NCI-H2081 treated with DMSO at 0.1 percent for 48 hours (cell line): ENCODE measurements at places on chromosomes 7 and 10.
A peak's percentile ranks its signal among the peaks of the same experiment; 100 is the strongest.

GRCh38 chr10:124348801-124349200 is 69.9 kb downstream of the OAT start:
- no peak for DNase-seq

DNA sequence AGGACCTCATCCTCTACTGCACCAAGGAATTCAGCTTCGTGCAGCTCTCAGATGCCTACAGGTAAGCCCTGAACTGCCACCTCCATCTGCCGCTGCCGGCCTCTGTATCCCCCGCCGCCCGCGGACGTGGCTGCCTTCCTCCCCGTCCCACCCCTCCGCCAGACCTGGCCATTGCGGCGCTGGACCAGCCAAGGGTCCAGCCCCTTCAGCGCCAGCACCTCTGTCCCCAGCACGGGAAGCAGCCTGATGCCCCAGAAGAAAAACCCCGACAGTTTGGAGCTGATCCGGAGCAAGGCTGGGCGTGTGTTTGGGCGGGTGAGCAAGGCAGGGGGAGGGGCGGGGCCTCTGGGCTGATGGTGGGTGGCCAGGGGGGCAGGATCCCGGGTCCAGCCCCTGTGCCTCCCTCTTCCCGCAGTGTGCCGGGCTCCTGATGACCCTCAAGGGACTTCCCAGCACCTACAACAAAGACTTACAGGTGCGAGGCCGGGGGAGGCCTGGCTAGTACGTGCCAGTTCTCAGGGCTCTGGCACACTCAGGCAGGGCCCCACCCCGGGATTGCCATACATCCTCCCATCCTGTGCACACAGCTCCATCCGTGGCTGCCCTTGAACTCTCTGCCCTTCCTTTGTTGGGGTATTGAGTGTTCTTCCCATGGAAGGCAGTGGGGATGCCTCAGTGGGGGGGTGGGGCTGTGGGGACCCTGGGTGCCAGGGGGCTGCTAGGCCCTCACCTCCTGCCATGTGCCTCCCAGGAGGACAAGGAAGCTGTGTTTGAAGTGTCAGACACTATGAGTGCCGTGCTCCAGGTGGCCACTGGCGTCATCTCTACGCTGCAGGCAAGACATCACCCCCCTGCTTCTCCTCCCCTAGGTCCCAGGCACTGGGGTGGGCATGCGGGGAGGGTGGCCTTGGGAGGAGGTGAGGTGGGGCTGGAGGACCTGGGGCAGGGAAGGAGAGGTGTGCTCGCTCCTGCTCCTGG is 13.5 kb downstream of the ASL start:
- no peak for DNase-seq

GRCh38 chr7:29276199-29276598 is 81.6 kb downstream of the CHN2 start:
- no peak for DNase-seq

- DNase-seq: no peak
These were observed 1.6 kb downstream of the LRRD1 start for GRCh38 chr7:92177362-92177761.

DNA sequence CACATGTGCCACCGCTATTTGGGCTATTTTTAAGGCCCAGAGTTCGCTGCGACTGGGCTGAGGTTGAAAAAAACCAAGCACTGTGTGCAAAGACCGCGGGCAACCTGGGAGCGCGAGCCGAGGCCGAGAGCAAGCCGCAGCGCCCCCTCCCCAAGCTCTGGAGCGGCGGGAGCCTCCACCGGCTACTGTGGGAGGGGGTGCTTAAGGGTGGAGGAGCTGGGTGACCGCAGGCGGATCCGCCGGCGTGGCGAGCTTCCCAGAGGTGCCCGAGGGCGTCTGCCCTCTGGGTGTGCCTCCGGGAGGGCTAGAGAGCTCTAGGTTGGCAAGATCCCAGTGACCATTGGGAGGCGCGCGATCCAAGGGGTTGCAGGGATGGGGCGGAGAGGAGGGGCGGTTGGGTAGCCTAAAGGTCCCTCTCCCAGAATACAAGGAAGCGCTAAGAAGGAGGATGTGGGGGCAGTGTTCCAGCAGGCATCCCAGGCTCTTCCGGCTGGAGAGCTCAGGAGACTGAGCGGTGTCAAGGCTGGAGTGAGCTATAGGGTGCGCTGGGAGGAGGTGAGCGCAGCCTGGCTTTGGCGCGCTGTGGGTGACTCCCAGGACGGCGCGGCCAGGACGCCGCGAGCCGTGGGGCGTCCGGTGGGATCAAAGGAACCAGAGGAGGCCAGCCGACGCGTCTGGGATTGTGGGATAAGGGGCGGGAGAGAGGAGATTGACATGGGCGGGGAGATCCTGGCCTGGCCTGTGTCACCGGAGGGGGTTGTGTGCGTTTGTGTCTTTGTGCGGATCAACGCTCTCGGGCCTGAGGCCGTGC is 8.0 kb downstream of the DLX5 start:
- peak; percentile 72 for DNase-seq

GRCh38 chr10:100750291-100751210 is 5.2 kb downstream of the PAX2 start:
- DNase-seq: no peak

DNA sequence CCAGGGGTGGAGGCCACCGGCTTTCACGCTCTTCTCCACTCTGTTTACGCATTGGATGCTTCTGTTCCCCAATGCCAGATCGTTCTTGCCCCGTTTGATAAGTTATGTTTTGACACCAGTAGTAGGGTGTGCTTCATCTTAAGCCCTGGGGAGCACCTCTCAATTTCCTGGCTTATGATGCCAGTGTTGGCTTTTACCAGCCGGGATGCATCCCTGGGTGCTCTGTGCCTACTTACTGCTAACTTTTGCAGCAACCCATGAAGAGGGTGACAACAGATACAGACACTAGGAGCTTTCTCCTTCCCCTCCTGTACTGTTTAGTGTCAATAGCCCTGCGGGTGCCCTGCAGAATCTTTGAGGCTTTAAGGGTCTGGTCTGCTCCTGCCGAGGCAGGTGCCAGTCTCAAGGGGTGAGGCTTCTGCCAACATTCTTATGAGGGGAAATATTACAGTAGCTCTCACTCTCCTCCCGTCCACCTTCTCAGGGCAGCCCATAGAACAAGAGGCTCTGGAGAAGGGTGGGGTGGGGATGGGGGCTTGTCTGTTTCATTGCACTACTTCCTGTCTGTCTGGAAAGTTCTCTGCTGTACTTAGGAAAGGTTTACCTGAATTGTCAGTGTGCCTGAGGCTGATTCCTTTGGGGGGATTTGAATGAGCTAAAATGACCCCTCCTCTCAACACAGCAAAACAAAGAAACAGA is 23.3 kb downstream of the ADCY1 start:
- DNase-seq: no peak

DNA sequence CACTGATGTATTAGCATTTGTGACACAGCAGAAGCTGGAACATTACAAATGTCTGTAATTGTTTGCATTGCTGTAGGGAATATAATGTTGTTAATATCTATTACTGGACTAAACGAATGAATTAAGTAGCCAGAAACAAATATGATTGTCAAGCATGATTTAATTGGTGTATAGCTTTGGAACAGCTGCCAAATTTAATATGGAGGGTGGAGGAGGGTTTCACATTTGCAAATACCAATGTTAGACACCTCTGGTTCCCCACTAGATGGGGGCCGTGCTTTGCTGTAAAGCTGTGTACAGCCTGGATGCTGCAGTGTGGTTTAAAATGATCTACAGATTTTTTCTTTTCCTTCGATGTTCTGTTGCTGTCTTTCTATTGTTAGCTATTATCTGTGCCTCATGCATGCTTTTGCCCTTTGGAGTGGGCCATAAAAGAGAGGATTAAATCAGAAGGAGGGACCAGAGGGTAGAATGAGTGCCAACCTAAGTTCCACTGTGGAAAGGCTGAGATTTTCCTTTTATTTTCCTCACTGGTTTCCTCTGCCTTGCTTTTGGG is 23.1 kb downstream of the DNAJB9 start:
- DNase-seq: peak; percentile 52

GRCh38 chr7:137577184-137577583 is 233.7 kb upstream of the PTN start:
- DNase-seq: no peak

- no peak for DNase-seq
These were observed 80.7 kb downstream of the C7orf25 start for GRCh38 chr7:42831006-42831717.

DNA sequence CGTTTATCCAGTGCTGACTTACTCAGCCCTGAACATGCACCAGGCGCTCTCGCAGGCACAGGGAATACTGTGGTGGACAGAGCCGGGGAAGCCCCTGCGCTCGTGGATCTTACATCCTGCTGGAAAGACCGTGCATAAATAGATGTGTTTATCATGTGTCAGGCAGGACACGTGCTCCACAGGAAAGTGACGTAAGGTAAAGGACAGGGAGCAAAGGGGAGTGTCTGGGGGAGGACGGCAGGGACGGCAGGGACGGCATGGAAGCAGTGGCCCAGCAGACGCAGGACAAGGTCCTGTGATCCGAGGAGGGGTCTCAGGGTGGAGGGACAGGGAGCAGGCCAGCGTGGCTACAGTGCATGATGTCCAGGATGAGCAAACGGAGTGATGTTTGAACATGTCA is 410.5 kb downstream of the PAXIP1 start:
- no peak for DNase-seq

GRCh38 chr7:78585980-78586379 is 787.4 kb downstream of the PHTF2 start:
- DNase-seq: no peak

- no peak for DNase-seq
These were observed 246.7 kb upstream of the PTN start for GRCh38 chr7:137590071-137590755.

- DNase-seq: no peak
These were observed 70.6 kb downstream of the PTPRE start for GRCh38 chr10:127977357-127978009.

GRCh38 chr10:77195101-77195500 is 442.5 kb downstream of the KCNMA1 start:
- no peak for DNase-seq

DNA sequence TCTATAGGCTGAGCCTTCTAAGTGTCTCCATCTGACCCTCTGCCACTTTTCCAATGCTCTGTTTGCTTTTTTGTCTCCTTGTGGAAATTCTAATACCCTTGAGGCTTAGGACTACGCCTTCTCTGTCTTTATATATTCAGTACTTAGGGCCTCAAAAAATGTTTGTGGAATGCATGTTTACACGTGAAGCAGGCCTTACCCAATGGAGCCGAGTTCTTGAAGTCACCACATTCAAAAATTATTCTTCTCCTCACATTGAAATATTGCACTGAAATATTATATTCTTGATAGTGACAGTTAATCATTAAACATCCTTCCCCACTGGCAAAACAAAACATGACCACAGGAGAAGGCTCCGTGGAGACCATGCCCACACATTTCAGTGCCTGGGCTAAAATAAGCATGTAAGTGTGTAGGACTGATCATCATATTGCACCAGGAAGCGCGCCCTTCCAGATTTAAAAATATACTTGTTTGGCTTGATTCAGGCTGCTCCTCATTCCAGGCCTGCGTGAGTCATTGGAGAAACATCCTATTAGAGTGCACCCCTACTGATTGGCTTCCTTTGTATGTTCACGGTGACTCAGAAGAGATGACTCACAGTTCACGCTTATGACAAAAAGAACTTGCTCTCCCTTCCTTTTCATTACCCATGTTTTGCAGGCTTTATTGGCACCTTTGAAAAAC is 307.4 kb upstream of the AOAH start:
- DNase-seq: peak; percentile 76

GRCh38 chr7:90025771-90026170 is 128.5 kb upstream of the STEAP1 start:
- DNase-seq: no peak

DNA sequence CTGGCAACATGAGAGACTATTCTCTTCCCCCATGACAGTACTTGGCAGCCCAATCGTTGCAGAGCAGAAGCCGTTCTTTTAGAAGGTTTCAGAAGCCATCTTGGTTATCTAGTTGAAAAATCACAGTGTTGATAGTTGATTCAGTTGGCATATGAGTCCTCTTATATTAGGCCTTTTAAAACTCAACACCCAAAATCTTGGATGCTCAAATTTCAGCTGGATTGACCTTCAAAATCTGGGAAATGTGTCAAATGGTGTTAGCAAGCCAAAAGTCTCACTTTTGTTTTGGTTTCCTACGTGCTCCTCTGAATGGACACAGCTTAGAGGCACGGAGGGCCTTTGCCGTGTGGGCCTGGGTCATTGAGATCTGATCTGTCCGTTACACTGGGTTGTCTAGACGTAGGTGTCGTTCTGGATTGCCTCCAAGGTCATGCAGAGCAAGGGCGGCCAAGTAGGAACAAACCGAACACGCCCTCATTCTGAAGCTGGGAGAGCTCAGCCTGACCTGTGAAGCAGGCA is 59.3 kb upstream of the BMPER start:
- no peak for DNase-seq

DNA sequence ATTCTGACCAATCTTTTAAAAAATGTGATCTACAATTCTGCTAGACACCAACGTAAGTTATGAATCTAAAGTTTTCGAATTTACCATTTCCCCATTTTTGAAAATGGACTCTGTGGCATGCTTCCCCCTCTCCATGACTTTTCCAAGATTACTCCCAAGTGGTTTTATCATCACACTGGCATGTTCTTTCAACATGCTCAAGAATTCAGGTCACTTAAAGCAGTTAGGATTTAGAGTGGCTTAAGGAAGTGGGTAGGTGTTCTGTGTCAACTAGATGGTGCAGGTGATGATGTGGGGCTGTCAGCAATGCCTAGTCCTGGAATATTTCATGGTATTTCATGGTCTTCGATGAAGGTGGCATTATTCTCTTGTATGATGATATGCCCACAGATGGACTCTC is 164.0 kb upstream of the ASAH2 start:
- DNase-seq: no peak

DNA sequence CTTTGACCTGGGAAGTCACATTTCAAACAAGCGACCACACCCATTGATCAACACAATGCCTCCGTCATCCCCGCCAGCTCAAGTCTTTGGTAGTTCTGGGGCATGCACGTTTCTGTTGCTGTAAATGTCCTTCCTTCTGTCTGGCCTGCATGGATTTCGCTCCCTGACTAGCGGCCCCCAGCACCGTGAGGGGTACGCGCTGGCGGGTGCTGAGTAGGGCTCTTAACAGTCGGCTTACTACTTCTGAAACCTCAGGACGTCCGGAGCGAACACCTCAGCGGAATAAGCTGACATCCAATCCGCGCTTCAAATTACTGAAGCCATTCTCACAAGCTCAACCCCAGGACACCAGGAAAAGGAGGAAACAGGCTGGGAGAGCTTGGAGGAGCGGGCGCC is 505 bp downstream of the NUDCD3 start:
- no peak for DNase-seq

- DNase-seq: no peak
These were observed 77.2 kb downstream of the EXOC4 start for GRCh38 chr7:133330085-133330484.

DNA sequence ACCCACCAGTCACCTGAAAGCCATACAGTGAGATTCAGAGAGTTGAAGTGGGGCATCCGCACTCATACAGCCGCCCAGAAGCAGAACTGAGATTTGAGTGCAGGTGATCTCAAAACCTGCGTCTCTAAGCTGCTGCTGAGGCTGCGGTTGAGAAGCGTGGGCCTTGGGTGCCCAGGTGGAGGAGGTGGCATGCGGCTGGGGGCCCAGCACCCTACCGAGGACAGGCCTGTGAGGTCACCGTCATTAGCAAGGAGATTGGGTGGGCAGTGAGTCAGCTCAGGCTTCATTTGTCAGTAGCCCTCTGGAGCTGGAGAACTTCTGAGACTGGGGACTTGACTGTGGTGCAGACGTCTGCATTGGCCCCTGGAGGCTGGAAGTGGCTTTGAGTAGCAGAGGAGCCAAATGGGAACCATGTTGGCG is 29.8 kb downstream of the ZMIZ1 start:
- DNase-seq: no peak

GRCh38 chr10:100185364-100186252 is at the start of gene ERLIN1:
Gene ERLIN1 (minus strand): TSS chr10:100186029. CDS start chr10:100185626, 403 bp downstream.
- peak; percentile 7 for DNase-seq

- DNase-seq: no peak
These were observed 636.5 kb downstream of the GALNT17 start for GRCh38 chr7:71768450-71768849.

- DNase-seq: no peak
These were observed 336.7 kb downstream of the C7orf25 start for GRCh38 chr7:42575171-42575570.
